ENCODE measurements at places on chromosomes 2 and 18.
A peak's percentile ranks its signal among the peaks of the same experiment; 100 is the strongest.

DNA sequence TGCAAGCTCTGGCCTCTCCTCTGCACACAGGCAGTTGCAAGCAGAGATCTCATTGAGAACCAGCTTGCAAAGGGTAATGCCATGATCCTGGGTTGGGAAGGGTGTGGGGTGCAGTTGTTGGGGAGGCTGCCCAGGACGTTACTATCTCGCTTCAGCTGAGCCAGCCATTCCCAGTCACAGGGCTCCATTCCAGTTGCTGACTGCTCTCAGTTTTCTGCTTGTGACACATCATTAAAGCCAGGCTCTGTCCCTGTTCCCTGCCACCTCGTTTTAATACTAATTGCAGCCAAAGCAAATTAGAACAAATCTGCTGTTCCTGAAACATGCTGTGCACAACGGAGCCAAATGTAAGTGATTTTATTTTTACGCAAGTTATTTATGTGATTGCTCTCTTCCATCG is 62.5 kb upstream of the SMAD2 start:
- no peak for DNase-seq

DNA sequence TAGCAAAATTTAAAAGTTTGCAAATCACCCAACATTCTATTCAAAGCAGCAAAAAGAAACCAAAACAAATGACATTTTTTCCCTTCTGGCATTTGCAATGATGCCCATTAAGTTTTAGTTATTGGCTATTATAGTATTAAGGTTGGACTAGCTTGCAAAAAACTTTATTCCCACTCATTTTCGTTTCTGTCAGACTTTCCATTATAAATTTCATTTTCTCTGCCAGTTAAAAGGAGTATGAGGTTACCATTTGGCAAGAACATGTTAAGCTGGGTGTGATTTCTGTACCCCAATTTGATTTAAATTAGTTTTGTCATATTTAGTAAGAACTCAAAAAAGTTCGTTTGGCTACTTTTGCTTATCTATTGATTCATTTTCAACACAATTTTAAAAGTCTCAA is 187.9 kb downstream of the TCF4 start:
- DNase-seq, result no peak

DNA sequence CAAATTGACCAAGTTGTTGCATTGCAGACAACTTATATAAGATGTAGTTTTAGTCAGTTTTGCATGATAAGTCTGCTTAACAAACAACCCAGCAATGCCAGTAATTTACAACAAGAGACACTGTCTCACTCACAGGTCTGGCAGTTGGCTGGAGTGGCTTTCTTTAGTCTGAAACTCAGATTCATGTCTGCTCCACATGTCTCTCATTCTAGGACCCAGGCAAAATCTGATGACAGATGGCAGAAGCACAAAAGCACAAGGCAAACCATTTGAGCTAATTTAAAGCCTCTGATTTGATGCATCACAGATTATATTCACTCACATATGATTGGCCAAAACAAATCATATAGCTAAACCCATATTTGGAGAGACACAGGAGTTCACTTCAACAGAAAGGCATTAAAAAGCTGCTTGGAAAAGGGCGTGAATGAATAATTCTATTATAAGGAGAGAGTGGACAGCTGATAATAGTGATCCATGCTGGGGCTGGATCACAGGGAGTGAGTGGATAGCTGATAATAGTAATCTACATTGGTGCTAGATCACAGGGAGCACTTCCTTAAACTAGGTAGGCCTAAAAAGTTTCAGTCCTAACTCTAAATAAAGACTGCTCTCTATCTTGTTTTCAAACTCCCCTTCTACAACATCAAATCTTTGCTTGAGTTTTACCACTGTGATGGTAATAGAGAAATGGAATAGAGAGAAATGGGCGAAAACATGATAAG is 593.2 kb upstream of the ZNF804A start:
- no peak for DNase-seq

GRCh38 chr18:40380686-40381439 is 1574.2 kb upstream of the PIK3C3 start:
- peak; percentile 26 for DNase-seq

- DNase-seq, result no peak
These were observed 372.0 kb downstream of the ARHGAP15 start for GRCh38 chr2:143501106-143501676.

- DNase-seq, result no peak
These were observed 14.2 kb downstream of the INO80D start for GRCh38 chr2:206071807-206072206.

DNA sequence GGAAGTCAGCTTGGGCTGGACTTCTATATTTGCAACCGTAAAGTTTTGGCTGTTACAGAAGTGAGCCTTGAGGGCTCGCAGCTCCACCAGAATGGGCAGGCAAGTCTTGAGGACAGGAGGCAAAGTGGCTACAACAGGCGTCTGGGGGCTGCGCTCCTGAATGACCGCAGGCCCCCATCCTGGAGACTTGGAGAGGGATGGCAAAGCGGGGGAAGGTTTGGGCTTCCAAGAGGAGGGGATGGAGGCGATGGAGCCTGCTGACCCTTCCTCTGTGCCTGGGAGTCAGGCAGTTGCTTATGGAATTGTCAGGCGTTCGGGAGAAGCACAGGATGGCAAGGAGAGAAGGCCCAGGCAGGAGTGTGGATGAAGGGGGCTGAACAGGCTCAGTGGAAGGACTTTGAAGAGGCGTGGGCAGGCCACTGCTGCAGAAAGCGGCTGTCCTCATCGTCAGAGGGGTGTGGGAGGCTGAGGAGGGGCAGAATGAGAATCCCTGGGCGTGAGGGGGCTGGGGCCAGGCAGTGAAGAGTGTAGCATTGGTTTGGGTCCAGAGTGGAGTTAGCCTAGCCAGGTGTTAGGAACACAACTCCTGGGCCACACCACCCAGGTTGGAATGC is 72.3 kb downstream of the INHBB start:
- peak; percentile 35 for DNase-seq

- no peak for DNase-seq
These were observed 69.9 kb downstream of the CYP26B1 start for GRCh38 chr2:72077702-72078169.

DNA sequence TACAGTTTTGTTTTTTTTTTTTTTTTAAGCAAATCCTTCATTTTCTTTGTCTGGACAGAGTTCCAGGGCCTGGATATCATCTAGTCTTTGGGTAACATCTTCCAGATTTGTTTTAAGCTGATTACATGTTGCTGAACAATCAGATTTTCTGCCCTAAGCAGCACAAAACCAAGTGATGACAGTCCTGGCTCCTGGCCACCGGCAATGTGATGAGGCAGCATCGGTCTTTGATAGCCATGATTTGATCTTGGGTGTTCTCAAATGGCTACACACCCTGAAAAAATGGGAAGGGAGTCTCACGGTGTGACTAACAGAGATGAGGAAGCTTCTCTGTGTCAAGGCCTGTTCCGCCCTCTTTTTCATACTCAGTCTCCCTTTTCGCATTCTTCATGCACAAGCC is 708.6 kb upstream of the ZEB2 start:
- DNase-seq, result no peak

GRCh38 chr2:127706215-127706990 is 5.1 kb downstream of the SFT2D3 start:
- DNase-seq, result no peak

DNA sequence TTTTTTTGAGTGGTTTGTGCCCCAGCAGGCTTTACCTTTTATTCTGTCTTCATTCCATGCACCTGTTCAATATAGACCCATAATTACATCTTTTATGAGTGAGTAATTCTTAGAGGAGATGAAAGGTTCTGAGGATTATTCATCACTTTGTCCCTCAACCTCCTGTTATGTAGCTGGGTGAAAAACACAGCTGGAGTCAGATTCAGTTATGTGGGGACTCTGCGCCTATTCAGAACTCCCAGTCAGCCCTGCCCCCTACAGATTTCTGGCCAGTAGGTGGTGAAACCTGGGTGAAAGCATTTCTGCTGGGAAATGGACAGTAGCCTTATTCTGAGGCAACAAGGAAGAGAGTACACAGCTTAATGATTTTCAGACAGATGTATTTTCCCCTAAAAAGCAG is 107.8 kb downstream of the MGAT5 start:
- no peak for DNase-seq

DNA sequence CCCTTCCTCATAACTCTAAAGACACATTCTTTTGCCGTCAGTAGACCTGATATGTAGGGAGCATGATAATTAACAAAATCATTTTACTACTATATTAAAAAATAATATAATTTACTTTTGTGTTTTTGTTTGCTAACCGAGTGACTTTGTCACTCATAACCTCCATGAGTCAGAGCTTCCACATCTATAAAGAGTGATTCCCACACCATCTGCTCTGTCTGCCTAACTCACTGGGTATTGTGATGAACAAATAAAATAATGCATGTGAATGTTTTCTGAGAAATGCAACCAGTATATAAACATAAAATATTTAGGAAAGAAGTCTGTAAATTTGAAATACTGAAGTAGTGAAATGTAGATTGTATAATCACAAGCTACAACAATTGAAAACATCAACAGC is 123.4 kb upstream of the DSEL start:
- DNase-seq, result no peak

- DNase-seq, result no peak
These were observed 10.4 kb downstream of the RTTN start for GRCh38 chr18:70195014-70195614.

DNA sequence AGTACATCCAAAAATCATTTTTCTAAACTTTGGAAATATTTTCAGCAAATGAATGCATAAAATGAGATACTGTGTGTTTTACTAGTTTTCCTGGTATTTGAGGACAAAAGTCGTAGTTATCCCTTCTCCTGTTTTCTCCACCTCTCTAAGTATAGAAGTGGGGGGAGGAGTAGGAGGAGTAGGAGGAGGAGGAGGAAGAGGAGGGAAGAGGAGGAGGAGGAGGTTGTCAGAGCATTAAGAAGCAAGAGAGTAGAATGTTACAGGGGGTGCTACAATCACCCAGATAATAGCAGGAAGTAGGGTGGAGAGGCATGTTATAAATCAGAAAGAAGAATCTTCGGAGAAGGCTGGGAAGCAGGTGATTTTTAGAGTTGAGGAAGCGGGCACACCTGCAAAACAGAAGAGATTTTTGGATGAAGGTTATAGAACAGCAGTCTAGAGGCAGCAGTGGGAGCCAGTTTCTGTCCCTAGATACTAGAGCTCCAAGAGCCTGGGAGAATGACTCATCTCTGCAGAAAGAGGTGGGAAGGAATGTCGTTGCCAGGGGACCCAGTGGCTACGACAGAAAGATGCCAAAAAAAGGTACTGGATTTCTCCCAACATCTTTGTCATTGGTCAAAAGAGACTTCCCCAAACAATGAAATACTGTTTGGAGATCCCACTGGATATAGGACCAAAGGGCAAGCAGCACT is 44.2 kb upstream of the AQP4 start:
- no peak for DNase-seq

GRCh38 chr2:96400049-96401000 is 64.8 kb downstream of the NCAPH start:
- no peak for DNase-seq

- DNase-seq, result no peak
These were observed 57.3 kb downstream of the TMEFF2 start for GRCh38 chr2:192137451-192137850.

DNA sequence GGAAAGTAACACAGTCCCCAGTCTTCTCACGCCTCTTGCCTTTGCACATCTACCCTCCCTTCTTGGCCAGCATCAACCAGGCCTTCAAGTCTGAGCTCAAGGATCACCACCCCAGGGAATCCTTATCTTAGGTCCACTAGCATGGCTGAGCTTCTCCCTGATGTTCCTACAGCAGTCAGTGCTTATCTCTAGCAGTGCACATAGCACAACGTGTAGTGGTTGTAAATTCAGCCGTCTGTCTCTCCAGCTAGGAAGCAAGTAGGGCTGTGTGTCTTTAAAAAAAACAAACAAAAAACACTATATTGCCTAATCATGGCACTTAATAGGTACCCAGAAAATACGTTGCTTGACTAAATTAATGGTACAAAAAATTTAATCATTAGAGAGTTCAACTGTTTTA is 29.2 kb downstream of the KCNG3 start:
- no peak for DNase-seq

DNA sequence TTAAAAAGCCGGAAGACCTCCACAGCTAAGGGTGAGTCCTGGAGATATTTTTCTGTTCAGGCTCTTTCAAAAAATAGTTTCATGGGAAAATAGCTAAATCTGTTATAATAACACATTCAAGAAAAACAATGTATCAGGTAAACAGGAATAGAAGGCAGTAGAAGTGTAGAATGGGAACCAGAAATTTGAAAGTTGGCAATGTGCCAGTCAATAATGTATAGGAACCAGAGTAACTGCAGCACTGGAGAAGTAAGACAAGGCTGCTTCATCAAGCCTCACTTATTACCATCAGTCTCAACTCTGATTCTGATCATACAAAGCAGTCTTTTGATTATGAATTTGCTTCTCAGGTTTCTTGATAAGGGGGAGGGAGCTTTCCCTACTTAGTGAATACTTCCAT is 81.4 kb upstream of the VRK2 start:
- no peak for DNase-seq

DNA sequence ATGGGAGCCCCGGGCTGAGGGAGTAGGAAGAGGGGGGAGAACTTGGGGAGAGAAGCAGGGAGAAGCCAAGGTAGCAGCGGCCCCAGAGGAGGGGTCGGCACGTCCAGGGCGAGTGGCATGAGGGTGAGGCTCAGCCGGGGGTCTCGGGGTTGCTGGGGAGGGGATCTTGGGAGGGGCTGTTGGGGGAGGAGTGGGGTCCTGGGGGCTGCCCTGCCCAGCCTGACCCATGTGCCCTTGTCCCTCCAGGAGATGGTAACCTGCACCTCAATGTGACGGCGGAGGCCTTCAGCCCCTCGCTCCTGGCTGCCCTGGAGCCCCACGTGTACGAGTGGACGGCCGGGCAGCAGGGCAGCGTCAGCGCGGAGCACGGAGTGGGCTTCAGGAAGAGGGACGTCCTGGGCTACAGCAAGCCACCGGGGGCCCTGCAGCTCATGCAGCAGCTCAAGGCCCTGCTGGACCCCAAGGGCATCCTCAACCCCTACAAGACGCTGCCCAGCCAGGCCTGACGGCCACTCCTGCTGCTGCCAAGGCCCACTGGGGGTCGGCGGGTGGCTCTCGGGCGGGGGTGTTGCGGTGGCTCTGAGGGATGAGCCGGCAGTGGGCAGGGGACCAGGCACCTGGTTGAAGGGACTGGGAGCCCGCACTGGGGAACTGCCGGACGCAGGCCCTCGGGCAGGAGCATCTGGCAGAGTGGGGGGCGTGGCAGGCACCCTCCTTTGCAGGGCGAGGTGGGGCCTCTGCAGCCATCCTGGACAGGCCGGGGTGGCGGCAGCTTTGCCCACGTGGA is 9.0 kb upstream of the GAL3ST2 start:
- peak; percentile 43 for DNase-seq

- DNase-seq, result no peak
These were observed 23.3 kb downstream of the REEP1 start for GRCh38 chr2:86314125-86314524.

DNA sequence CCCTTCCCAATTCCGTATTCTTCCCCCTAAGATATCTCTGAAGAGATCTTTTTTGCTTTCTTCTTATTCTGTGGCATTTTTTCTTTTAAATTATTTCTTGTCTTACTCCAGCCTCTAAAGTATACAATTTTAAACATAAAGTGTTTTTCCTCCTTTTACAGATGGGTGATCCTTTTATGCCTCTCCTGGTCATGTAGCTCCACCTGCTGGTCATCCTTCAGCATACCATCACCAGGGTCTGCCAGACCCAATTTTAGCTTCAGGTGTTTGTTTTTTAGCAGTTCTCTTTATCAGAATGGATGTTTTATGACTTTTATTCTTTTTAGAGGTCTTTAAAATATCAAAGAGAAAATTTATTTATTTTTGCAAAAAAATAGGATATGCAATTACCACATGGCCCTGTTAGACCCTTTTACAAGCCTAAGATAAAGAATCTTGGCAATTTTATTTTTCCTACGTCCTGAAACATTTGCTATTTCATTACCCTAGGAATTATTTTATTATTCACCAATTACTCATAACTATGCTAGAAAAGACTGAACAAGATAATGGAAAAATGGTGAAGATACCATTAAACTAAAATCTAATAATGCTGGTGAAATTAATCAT is 55.5 kb downstream of the PIGN start:
- DNase-seq, result no peak

Measured in Peyer's patch (tissue), 4 donors.